ENCODE measurements at places on chromosomes 3 and 15.

DNA sequence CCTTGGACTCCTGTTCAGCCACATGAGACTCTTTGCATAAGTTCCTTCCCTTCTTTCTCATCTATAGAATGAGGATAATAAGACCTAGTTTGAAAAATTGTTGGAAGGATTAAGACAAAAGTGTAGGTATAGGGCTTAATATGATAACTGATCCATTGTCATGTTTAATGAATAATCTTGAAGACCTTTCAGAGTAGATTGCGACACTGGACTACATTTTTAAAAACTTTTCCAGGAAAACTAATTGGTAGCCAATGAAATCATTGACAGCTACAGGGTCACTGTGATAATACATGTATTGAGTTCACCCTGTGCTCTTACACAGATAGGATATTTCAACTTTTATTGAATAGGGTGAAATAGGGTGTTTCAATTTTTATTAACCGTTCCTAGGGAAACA, 78.5 kb upstream of the FBN1 start:
- no peak for DNase-seq

DNA sequence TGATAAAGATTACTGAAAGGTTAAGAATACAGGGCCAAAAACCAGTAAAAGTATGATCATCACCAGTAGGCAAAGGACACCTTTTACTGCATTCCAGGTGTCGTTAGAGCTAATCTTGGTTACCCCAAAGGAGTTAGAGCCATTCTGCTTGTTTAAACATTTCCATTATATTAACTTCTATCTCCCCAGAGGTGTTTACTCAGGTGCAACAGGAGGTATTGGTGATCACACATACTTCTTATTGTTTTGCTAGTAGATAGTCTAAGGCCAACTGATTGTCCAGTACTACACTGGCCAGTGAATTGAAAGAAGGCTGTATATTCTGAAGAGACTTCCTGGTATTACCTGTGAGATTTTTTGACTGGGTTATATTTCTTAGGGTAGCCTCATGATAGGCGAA, 22.8 kb downstream of the MKRN3 start:
- DNase-seq: no peak

DNA sequence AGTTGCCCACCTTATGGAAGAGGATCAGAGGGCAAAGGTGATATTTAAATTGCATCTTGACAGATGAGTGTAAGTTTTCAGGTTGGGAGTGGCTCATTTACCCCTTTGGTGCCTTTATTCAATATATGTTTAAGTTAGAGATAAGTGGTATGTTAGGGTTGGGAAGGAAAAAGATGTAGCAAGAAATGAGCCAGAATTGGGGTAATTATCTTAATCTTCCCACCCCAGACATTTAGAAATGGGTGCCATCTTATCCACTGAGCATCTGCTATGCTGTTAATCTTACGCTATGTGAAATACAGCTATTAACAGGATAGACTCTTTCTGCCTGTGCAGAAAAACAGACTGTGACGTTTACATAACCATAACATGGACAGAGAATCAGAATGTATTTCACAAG, 6.3 kb downstream of the CMTM7 start:
- DNase-seq: no peak

DNA sequence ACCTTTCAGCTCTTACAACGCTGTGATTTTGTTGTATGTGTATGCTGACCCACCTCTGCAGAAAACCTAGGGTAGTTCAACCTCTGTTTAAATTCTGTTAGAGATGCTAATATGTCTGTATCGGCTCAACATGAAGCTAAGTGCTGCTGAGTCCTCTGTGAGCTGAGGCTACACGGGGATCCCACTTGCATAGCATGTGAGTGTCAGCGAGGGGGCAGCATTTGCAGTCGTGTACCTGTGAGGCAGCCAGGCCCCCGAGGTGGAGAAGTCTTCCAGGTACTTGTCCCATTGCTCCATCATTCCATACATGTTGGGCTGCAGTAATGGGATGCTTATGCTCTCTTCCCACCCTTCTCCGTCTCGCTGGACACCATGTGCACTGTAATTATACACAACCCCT, 3.7 kb downstream of the MKRN2OS start:
- no peak for DNase-seq

- DNase-seq: no peak
These were observed 5.6 kb downstream of the ITPKA start for GRCh38 chr15:41499109-41499851.

DNA sequence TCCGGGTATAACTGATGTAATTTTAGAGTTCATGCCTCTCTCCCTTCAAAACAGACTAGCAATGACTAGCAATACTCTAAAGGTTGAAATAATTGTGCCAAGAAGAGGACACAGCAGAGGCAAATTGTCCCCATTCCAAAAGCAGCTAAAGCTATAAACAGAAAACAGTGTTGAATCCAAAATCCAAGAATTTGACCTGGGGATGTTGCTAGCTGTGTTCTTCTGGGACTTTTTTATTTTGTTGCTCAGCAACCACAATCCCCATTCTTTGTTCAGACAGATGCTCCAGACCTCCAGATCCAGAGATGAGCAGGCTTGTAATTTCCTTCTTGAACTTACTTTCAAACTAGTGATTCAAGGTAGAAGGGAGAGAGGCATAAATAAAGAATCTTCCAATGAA, 191.5 kb downstream of the FOXB1 start:
- no peak for DNase-seq

- DNase-seq: no peak
These were observed 968 bp upstream of the TMEM266 start for GRCh38 chr15:76058714-76059319.

DNA sequence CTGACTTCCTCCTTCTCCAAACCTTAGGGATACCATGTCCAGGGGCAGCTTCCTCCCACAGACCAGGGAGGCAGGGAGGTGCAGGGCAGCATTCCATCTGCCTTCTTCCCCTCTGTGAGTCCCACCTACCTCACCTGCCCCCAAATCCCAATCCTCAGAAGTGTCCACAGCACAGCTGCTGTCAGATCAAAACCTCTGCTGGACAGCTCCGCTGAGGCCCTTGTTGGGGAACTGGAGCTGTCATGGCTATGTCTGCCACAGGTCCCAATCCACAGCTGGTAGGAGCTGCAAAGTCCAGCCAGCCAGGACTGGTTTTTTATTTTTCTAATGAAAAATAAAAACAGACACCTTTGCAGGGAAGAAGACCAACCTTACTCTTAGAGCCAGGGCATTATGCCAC, 40.7 kb upstream of the TBC1D21 start:
- no peak for DNase-seq

DNA sequence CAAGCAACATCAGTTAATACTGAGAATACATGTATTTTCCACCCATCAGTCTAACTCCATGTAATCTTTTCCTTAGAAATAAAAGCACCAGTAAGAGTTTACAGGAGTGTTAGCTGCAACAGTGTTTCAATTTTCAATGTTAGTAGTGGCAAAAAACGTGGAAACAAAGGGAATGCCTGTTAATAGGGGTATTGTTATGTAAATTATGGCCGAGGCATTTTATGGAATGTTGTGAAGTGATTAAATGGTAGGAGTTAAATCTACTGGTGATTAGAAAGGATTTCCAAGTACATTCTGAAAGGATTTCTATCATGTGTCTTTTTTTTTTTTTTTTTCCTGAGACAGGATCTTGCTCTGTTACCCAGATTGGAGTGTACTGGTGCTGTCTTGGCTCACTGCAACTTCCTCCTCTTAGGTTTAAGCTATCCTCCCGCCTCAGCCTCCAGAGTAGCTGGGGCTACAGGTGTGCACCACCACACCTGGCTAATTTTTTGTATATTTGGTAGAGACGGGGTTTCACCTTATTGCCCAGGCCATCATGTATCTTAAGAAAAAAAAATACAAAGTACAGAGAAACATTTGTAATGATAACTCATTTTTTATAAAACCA, 6.6 kb downstream of the ATP6V1A start:
- no peak for DNase-seq

DNA sequence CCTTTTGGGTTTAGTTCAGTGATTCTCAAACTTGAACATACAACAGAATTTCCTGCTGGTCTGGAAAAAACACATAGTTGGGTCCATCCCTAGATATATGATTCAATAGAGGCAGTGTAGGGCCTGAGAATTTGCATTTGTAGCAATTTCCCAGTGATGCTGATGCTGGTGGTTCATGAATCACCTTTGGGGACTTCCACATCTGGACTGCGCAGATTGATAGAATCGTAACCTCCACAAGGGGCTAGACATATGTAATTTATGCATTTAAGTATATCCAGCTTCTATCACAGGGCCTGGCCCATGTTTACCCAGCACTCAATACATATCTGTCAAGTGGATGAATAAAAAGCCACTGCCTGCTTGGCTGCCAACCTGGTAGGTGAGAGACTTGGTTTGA, 33.8 kb upstream of the SUCLG2 start:
- DNase-seq: no peak

GRCh38 chr15:61660579-61660978, 399.7 kb downstream of the VPS13C start:
- DNase-seq: no peak

- DNase-seq: no peak
These were observed 179.2 kb upstream of the MBNL1 start for GRCh38 chr3:152089528-152089927.

DNA sequence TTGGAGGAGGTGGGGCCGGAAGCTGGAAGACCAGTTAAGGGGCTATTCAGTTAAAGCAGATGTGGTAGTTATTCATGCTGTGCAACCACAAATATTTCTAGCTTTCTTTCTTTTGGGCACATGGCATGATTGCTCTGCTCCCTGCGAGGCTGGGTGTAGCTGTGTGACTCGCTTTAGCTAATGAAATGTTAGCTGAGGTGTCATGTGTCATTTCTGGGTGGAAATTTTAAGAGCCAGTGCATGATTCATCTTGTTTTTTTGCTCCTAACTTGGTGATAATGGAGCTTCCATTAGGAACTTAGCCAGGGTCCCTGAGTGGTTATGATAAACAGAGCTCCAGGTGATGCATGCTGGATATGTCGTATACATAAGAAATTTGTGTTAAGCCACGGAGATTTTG, 300.6 kb downstream of the SATB1 start:
- no peak for DNase-seq

- no peak for DNase-seq
These were observed 114.8 kb upstream of the RARB start for GRCh38 chr3:25313286-25313685.

DNA sequence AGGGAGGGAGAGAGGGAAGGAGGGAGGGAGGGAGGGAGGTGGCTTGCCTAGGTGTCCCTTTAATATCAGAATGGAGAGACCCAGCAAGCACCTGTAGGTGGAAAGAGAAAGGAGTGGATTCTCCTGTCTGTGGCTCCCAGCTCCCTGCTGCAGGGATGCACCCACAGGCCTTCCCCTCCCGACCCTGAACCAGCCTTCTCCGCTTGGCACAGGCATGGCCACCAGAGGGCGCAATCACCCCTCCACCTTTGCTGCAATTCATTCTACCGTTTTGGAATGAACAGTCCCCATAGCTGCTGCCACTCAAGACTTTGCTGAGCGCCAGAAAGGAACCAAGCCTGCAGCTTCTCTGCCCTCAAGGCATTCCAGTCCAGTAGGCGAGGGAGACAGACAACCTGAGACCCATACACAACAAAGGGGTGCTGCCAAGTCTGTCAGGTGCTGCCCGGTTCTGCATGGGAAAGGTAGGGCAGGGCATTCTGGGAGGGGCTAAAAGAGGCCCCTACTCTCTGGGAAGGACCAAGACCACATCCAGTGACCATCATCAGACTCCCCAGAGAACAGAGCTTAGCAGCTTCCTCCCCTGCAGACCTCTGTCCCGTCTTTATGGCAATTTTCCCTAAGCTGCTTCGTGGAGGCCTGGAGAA, 4.9 kb downstream of the TLR9 start:
- DNase-seq: peak; percentile 75

DNA sequence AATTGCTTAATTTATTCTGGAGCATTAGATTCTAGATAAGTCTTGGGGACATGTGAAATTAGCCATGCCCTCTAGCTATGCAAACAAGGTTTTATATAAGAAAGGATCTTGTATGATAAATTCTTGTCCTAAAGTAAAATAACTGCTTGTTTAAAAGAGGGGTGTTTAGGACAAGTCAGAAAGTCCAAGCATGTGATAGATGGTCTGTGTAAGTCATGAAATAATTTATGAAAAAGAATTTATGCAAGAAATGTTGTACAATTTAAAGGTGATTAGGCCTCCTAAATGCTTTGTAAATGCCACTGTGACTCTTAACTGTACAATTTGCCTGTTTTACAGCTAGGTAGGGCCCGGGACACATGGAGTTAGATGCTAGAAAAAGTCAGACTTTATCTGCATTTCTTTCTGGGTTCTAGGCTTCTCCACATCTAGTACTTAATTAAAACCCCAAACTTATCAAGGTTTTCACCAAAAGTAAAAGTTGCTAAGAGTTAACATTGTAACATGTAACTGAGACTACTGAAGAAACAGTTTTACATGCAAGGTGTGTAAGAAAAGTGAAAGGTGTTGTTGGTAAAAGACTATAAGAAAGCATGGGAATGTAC, 13.2 kb downstream of the LINS1 start:
- DNase-seq: no peak

DNA sequence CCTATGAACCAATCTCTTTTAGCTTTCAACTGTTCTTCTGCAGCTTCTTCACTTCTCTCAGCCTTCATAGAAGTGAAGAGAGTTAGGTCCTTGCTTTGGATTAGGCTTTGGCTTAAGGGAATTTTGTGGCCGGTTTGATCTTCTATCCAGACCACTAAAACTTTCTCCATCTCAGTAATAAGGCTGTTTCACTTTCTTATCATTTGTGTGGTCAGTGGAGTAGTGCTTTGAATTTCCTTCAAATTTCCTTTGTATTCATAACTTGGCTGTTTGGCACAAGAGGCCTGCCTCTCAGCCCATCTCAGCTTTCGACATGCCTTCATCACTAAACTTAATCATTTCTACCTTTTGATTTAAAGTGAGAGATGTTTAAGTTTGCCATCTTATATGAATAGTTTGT, 21.7 kb downstream of the DZIP1L start:
- no peak for DNase-seq

- DNase-seq: no peak
These were observed 75.2 kb downstream of the SLCO3A1 start for GRCh38 chr15:91928675-91929074.

- no peak for DNase-seq
These were observed 8.1 kb downstream of the ZXDC start for GRCh38 chr3:126467611-126467955.

DNA sequence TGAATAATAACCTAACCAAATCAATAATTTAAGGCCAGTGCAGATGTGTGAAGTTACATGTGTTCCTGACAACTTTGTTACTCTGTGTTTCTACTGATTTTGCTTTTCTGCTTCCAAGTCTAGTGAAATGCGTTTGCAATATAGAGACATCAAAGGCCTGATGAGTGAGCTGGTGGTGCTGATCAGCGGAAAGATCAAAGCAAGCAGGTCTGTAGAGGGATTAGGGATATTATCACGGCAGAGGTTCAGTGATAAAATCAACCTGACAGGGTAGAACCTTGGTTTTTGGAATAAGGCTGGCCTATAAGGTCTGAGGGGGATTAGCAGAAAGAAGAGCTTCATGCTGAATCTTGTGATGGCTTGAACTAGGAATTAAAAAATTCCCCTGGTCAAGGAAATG, 111.7 kb downstream of the EDEM1 start:
- no peak for DNase-seq

- no peak for DNase-seq
These were observed 106.4 kb downstream of the EPHB1 start for GRCh38 chr3:134901461-134901860.
